ENCODE measurements at places on chromosomes 4 and X.

- no peak for DNase-seq
Observed at GRCh38 chr4:24245491-24245820, 338.9 kb downstream of the DHX15 start.

DNA sequence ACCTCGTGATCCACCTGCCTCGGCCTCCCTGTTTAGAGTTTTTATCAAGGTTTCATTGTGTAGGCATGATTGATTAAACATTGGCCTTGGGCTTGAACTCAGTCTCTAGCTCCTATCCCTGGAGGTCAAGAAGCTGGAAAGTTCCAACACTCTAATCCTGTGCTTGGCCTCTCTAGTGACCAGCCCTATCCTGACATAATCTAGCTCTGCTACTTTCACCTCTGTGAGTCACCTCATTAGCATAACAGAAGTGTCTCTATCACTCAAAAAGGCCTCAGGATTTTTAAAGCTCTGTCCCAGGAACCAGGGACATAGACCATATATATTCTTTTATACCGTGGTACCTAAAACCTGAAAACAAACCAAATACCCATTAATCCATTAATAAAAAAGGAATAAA lies 377.5 kb downstream of the CENPC start:
- DNase-seq: no peak

GRCh38 chr4:162847945-162848549 lies 318.6 kb downstream of the NAF1 start:
- DNase-seq: no peak

DNA sequence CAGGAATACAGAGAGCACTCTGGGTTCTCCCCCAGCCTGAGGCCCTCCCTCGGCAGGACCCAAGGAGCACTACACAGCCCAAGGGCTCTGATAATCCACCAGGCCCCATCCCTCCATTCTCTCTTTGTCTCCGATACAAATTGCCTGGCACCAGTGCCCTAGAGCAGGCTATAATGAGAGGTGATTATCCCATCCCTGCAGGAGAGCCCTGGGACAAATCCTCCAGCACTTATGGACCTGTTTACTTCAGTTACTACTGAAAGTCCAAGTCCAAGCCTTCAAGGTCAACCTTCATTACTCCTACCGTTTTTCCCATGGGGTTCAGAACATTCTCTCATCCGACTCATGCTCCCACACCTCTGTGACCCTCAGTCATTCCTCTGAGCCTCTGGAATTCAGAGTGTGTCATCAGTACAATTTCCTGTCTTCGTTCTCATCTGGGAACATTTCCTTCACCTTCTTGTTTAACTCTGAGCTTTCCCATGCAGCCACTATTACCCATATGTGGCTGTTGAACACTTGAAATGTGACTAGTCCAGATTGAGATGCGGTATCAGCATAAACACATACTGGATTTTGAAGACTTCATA lies 299.0 kb downstream of the RAPGEF2 start:
- DNase-seq: no peak

- DNase-seq: no peak
Observed at GRCh38 chrX:24333371-24333770, 19.5 kb upstream of the SUPT20HL2 start.

DNA sequence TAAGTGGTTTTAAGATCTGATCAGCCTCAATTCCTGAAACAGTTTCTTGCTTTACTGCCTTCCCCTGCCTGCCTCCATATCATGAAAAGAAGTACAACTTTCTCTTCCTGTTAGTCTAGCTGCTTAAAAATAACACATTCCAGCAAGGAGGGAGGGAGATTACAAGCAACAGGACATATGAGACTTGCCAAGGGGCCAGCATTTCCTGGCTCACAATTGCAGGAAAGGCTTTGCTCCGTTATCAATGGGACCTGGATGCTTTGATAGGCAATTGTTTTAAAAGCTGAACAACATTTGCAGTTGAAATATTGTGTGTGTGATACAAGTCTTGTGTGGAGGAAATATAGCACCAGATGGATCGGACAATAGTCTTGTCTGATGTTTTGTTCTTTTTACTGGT lies 425.0 kb downstream of the FAT4 start:
- no peak for DNase-seq

GRCh38 chr4:142314686-142315085 lies 531.4 kb downstream of the INPP4B start:
- no peak for DNase-seq

DNA sequence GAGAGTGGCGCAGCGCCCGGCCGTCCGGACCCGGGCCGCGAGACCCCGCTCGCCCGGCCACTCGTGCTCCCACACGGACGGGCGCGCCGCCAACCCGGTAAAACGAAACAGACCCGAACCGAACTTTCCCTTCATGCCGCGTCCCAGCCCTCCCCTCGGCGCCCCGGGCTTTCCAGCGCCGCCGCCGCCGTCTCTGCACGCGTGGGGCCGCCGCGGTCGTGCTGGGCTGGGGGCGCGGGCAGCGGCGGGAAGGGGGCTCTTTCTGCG lies 222 bp downstream of the SMAD1 start:
- DNase-seq: no peak

- no peak for DNase-seq
Observed at GRCh38 chr4:164134388-164134787, 619.5 kb upstream of the SMIM31 start.

DNA sequence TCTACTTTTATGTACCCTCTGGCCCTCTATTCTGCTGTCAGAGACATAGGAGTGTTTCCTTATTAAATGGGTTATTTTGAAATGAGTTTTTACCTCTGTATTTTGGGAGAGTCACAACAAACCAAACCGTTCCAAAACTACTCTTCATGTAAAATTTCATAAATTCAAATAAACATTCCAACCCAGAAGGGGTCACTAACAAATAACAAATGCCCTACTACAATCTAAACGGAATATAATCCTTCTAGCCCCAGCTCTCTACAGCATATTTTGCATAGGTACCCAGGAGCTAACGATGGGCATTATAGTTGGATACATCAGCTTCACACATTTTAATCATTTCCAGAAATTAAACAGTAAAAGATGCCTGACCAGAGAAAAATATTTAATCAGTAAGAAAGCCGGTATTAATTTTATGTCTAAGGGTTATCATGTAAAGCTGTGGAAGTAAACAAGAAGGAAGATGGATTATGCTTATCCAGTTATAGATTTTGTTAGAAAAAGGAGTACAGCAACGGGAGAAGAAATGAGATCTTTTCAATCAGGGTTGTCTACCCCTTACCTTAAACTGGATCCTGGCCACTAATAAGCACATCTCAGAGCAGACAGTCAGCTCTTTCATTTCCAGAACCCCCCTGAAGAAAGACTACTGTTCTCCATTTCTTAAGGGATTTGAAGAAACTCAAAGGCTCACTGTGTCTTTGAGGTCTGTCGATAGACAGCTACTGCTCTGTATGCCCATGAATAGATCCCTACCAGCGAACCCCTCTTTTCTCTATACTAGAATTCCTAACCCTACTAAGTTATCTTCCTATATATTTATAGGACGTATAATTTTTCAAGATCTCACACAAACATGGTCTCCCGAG lies 1.2 kb downstream of the UGDH start:
- DNase-seq: no peak

GRCh38 chr4:86744570-86744969 lies 104.6 kb downstream of the SLC10A6 start:
- no peak for DNase-seq

GRCh38 chr4:148980782-148981480 lies 538.7 kb upstream of the NR3C2 start:
- no peak for DNase-seq

GRCh38 chr4:126448086-126448845 lies 1133.5 kb downstream of the FAT4 start:
- DNase-seq: no peak

- no peak for DNase-seq
Observed at GRCh38 chr4:81754169-81754568, 282.5 kb upstream of the RASGEF1B start.

DNA sequence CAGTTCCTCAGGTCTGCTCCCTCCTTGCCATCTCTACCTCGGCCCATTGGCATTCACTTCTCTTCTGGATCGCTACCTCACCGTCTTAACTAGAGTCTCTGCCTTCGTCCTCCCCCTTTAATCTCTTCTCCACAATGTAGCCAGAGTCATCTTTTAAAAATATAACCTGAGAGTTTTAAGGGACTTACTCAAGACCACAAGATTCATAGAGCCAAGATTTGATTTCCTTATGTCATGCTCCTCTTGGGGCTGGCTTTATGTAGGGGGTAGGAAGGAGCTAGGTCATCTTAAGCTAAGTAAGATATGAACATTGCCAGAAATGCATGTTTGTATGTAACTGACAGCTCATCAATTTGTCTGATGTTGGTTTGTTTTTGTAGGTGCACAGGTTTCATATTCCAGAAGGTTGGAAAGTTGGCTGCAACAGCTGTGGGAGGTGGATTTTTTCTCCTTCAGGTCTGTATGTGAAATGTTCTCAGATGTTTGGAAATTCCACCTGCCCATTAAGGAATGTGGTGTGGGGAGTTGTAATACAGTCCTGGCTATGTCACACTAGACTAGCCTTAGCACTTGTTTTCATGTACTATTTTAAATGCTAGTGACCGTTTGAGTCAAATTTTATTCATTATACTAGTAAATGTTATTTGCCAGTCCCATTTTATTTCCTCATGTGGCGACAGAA lies 19.6 kb downstream of the FUNDC2 start:
- no peak for DNase-seq

DNA sequence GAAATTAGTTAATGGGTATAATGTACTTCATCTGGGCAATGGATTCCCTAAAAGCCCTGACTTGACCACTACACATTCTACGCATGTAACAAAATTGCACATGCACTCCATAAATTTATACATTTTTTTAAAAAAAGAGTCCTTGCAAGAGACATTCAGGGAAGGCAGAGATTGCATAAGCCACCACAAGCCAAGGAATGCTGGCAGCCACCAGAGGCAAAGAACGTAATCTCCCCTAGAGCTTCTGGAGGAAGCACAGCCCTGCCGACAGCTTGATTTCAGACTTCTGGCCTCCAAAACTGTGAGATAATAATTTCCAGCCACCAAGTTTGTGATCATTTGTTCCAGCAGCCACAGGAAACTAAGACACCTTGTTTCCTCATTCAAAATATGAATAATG lies 185.6 kb upstream of the GALNT7 start:
- DNase-seq: no peak

- no peak for DNase-seq
Observed at GRCh38 chr4:3416270-3416669, 25.5 kb upstream of the HGFAC start.

- DNase-seq: no peak
Observed at GRCh38 chr4:176755613-176756012, 37.1 kb downstream of the VEGFC start.

- DNase-seq: no peak
Observed at GRCh38 chr4:148442832-148443511, 758 bp upstream of the NR3C2 start.

GRCh38 chrX:66046612-66047235 lies 6.8 kb upstream of the VSIG4 start:
- DNase-seq: no peak

DNA sequence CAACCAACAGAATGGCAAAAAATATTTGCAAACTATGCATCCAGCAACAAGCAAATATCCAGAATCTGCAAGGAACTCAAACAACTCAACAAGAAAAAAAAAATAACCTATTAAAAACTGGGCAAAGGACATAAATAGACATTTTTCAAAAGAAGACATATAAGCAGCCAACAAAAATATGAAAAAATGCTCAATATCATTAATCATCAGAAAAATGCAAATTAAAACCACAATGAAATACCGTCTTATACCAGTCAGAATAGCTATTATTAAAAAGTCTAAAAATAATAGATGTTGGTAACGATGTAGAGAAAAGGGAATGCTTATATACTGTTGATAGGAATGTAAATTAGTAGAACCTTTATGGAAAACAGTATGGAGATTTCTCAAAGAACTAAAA lies 53.4 kb downstream of the WDR19 start:
- DNase-seq: no peak

GRCh38 chr4:38868059-38868960 lies 704 bp downstream of the FAM114A1 start:
- no peak for DNase-seq

DNA sequence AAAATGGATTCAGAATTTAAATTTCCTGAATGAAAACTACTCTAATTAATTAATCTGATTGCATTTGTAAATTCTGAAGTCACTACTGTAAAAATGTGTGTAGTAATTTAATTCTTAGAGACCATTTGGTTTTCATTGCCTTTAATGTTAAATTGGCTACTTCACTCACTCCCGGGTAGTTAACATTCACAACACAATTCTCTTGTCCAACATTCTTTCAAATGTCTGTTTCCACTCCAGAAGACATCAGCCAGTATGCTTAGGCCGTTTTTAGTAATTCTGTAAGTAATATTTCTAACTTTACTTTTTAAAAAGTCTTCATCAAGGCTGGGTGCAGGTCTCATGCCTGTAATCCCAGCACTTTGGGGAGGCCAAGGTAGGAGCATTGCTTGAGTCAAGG lies 21.3 kb upstream of the USP46 start:
- no peak for DNase-seq

GRCh38 chrX:100721328-100721727 lies 10.6 kb downstream of the SYTL4 start:
- no peak for DNase-seq

DNA sequence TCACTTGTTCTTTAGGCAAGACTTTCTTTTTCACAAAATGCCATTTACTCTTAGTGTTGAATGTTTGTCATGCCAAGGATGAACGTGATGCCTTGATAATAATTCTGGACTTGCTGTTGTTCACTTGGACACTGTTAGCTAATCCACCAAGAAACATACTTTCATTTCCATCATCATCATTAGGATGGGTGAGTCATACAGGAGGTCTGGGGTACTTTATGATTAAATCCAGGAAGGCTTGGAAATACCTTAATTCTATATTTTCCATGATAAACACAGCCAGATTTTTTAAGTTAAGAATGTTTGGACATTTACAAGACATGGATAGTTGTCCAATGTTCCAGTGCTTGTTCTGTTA lies 260.7 kb upstream of the GIMD1 start:
- no peak for DNase-seq

GRCh38 chr4:124757126-124757525 lies 44.6 kb upstream of the ANKRD50 start:
- DNase-seq: no peak

- no peak for DNase-seq
Observed at GRCh38 chr4:89482251-89482650, 174.7 kb upstream of the GPRIN3 start.

DNA sequence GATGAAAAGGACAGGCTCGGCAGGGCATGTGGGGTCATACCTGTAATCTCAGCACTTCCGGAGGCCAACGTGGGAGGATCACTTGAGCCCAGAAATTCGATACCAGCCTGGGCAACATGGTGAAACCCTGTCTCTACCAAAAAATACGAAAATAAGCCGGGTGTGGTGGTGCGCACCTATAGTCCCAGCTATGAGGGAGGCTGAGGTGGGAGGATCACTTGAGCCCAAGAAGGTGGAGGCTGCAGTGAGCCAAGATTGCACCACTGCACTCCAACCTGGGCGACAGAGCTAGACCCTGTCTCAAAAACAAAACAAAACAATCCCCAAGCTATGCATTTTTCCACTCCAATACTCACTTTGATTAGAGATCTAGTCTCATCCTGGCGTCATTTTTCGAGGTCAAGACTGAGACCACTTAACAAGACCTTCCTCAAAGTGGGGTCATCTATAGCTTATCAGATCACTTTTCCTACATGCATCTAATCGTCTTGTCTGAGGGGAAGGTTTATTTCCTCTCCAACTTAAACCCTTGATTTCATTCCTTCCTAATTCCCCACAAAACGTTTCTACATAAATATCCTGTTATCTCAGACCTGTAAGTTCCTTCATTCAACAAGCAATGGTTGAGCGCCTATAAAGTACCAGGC lies 1.3 kb downstream of the NKAP start:
- no peak for DNase-seq

Data from stimulated activated CD4-positive, alpha-beta T cell treated with anti-CD3 and anti-CD28 coated beads, Interleukin-4, amount 100 ng/mL, for 48 hours (primary cell).